SJSA1 (cell line): ENCODE measurements at places on chromosomes 13 and 19. TPM values are rescaled to one million over a fixed set of nuclear protein-coding genes. Genes with fewer than 3 reads are reported as not detected.

PRSS57 gene
- total RNA-seq, result not detected in 2 replicates

KCNRG gene
- total RNA-seq, result 1.9 TPM in 1 of 2 replicates, not detected in the other

OR7A5 gene
- total RNA-seq, result not detected in 2 replicates

ZNF837 gene
- 2.5 and 7.0 TPM in 2 replicates for total RNA-seq

BCAM gene
- 95.1 and 116 TPM in 2 replicates for total RNA-seq

SLC17A7 gene
- total RNA-seq, result not detected in 2 replicates

PEAK3 gene
- not detected in 2 replicates for total RNA-seq

KRTDAP gene
- total RNA-seq, result not detected in 2 replicates

DNA sequence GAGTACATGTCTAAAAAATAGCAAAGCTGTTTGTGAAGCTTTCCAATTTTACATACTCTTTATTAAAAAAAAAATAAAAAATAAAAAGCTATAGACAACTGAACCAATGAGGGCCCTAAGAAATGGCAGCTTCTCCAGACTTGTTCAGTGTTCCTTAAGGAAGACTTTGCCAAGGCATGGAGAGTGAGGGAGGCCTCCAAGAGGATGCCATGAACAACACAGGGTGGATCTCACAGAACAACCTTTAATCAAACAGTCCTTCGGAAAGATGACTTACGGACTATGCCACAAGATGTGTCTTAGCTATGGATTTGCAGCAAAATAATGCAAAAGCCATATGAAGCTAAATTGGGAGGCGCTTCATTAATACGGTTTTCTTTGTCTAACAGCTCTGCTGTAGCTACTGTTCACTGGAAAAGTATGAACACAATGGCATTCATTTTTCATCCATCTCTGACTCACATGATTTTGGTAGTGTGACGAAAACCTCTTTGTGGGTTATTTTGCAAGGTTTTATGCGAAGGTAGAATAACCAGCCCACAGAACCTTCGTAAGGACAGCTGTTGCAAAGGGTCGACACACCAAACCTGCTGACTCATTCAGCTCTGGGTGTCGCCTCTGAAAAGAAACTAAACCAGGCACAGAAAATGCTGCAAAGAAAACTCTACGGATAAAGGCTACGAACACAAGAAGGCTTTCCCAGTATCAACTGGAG lies 27.7 kb downstream of the EFNB2 start:
- peak; percentile 62 for DNase-seq

GRCh38 chr19:33424181-33424580 lies 50.7 kb downstream of the CEBPG start:
- DNase-seq, result no peak

DNA sequence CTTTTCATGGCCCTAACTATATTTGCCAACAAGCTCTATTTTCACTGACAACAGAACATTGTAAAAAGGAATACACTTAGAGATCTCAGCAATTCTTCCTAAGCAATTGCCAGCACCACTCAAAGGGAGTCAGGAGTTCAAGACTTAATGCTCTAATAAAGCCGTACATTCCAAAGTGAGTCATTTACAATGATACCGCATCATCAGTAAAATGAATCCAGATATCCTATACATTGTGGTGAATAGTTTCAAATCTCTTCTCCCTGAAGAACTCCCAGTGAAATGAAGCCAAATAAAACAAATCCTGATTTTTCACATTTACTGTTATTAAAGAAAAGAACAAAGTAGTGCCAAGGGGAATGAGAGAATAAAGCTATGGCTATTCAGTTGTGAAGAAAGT lies 2898.7 kb upstream of the PCDH20 start:
- DNase-seq, result no peak

GRCh38 chr13:21606796-21607195 lies 2.8 kb upstream of the MICU2 start:
- DNase-seq, result no peak

DNA sequence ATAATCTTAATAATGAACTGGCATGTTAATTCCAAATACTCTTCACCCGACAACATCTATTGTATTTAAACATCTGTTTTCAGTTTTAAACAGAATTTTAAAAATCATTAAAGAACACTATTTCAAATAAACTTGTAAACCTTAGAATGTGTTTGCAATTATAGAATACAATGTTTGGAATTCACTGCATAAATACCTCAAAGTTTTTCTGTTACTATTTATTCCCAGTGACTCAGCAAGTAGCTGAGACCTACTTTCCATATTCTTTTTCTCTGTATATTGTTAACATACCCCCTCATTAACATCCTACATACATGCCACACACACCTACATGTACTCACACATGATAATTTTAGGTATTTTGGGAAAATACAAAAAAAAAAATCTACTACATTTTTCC lies 1134.3 kb downstream of the SLITRK1 start:
- DNase-seq, result peak; percentile 95

- DNase-seq, result no peak
These were observed 146.4 kb downstream of the KDM4B start for GRCh38 chr19:5115351-5115750.

DNA sequence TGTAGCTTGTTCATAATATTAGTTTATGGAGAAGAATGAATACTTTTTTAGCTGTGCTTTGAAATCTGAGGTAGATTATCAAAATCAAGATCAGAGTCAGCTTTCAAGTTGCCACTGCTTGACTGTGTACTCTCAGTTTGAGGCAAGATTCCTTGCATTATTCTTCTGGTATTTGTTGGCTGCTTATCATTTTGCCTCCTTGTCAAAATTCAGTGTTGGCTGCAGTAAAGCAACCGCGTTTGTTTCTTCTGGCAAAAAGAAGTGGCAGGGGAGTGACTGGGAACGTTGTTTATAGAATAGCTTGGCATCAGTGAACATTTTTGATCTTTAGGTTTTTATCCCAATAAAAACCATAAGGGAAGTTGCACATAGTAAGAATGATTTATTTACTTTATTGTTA lies 419.3 kb upstream of the GPC6 start:
- DNase-seq, result no peak

- no peak for DNase-seq
These were observed 59.4 kb downstream of the CCNE1 start for GRCh38 chr19:29871143-29871542.

- DNase-seq, result peak; percentile 96
These were observed 1.5 kb downstream of the GPC6 start for GRCh38 chr13:93227878-93228642.
